ENCODE measurements at places on chromosomes 1 and 21.

DNA sequence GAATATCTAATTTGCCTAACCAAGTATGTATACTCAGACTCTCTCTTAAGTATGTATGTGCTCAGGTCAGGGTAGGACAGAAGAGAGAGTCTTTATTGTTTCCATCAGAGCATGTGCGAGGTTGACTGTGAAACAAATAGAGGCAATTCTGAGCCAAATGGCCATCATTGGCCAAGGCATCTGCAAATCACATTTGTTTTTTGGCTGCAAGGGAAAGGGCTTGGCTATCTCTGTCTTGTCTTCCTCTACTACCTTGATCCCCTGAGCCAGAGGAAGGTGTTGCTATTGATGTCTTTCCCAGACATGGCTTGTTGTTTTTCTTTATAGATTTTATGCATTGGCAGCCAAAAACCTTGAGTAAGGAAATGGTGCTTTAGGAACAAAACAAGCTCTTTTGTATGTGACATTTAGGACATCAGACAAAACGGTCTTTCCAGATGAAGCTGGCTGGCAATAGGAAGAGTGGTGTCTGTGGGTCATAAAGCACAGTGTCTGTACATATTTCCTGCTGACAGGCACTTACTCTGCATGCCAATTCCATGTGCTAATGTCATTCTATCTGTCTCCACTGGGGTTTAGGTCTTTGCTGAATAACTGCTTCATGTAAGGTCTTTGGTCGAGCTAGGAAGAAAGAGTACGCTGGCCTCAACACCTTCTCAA lies 163.3 kb downstream of the BRINP2 start:
- DNase-seq, result peak; percentile 21

DNA sequence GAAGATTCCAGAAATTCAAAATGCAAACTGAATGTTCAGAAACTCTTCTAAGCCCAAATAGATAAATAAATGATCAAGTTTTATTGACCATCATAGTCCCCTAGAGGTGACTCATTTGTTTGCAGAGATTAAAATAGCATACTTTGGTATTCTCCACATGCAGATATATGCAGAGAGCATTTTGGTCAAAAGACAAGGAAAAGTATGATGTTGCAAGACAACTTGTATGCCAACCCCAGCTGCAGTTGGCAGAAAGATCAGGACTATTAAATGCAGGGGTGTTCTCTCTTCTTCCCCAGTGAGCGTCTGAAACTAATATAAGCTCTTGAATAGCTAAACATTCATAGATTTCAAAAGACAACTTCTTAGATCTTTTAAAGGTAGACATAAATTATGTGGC lies 404.9 kb downstream of the LTN1 start:
- no peak for DNase-seq

- DNase-seq, result no peak
Observed at GRCh38 chr1:221626041-221626440, 115.8 kb downstream of the DUSP10 start.

DNA sequence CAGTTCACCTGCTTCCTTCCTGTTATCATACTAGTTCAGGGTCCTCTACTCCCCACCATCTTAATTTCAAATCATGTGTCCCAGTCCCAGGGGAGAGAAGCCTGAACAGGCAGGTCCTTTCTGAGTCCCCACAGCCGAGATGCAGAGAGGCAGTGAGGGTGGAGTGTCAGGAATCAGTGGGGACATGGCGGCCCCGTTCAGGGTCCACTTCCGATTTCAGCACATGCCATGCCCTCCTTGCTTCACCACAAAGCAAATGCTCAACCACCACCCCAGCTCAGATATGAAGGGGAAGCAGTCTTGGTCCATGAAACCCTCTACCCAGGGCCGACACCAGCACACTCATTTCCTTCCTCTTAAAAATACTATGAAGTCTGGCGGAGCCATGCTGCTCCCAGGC lies 5.2 kb upstream of the SEMA4A start:
- no peak for DNase-seq

GRCh38 chr1:37561133-37562132 lies 4.7 kb downstream of the DNALI1 start:
- DNase-seq, result no peak
